Right cardiac atrium (tissue), 5 donors: ENCODE measurements at places on chromosomes 3 and 15. TPM values are rescaled to one million over a fixed set of nuclear protein-coding genes. Genes with fewer than 3 reads are reported as not detected.

GRCh38 chr15:92097474-92098178, 244.1 kb downstream of the SLCO3A1 start:
- no peak for DNase-seq

- no peak for DNase-seq
Observed at GRCh38 chr15:68186671-68187397, 18.3 kb downstream of the CALML4 start.

GRCh38 chr15:87874896-87875711, 381.4 kb downstream of the NTRK3 start:
- DNase-seq = peak; percentile 55

Gene DUOXA2
- polyA plus RNA-seq = 0.05 TPM

DNA sequence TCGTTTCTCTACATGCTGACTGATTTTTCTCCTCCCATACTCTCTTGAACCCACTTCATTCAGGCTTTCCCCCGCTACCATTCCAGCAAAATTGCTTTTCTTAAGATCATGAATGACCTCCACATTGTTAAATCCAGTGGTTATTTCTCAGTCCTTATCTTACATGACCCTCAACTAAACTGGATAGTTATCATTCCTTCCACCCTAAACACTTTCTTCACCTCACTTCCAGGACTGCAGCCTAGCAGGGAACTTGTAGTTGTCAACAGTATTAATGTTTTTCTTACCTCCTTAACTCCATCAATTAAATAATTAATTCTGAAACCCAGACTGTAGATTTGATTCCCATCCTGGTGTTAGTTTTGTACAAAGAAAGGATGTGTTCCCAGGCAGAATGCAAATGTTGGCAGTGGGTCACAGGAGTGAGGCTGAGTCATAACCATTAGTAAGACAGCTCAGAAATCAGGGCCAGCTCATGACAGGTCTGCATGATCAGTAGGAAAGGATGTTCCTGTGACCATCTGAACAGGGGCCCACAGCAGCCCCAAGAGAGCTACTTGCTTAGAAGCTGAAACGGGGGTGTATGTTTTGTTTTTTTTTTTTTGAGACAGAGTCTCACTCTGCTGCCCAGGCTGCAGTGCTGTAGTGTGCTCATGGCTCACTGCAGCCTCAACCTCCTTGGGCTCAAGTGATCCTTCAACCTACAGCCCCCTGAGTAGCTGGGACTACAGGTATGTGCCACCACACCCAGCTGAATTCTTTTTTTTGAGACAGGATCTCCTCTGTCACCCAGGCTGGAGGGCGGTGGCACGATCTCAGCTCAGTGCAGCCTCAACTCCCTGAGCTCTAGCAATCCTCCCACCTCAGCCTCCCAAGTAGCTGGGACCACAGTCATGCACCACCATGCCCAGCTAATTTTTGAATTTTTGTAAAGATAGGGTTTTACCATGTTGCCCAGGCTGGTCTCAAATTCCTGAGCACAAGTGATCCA, 9.1 kb downstream of the BCL2L10 start:
- peak; percentile 59 for DNase-seq

- no peak for DNase-seq
Observed at GRCh38 chr3:188439080-188439479, 285.1 kb downstream of the LPP start.

Gene AQP9
- polyA plus RNA-seq = 0.16 TPM

DNA sequence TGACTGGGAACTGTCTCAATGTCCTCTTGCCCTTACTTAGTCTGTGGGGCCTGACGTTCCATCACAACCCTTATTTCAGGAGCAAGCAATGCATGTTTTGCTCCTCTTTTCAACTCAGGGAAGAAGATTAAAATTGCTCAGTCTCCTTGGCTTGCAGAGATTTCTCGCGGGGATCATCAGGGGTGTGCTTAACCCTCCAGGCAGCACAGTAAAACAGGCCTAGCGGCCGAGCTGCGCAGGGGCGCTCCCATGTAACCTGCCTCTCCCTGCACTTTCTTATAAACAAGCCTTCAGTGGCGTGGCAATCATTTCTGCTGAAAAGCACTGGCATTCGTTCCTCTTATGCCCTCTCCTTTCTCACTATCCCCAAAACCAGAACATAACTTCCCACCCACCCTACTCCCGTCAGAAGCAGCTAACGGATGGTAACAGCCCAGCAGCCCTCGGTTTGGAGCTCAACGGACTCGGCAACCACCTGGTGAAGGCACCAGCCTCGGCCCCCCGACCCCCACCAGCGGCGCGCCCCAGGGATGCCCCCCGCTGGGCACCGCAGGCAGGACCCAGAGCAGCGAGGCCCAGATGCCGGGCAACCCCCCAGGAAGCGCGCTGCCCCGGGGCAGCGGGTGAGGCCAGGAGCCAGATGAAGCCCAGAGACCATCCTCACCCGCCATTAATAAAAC, 1.1 kb downstream of the MCF2L2 start:
- no peak for DNase-seq

Gene CHRFAM7A
- 1.3 TPM for polyA plus RNA-seq

GRCh38 chr3:30518872-30519271, 87.5 kb upstream of the TGFBR2 start:
- DNase-seq = no peak

DNA sequence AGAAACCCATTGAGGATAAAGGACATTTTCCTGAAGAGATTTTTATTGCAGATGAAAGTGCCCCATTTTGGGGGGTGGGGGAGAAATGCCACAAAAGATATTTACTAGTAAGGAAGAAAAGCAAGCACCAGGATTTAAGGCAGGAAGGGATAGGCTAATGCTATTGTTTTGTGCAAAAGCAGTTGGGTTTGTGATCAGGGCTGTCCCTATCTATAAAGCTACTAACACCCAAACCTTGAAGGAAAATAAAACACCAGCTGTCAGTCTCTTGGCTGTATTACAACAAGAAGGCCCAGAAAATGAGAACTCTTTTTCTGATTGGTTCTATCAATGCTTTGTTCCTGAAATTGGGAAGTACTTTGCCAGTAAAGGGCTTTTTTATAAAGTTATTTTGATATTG, 56.0 kb downstream of the CD200 start:
- no peak for DNase-seq

- no peak for DNase-seq
Observed at GRCh38 chr15:43209059-43209824, 11.6 kb downstream of the EPB42 start.

GRCh38 chr3:72594615-72595215, 253.5 kb downstream of the SHQ1 start:
- no peak for DNase-seq

Gene CASR
- not detected for polyA plus RNA-seq

DNA sequence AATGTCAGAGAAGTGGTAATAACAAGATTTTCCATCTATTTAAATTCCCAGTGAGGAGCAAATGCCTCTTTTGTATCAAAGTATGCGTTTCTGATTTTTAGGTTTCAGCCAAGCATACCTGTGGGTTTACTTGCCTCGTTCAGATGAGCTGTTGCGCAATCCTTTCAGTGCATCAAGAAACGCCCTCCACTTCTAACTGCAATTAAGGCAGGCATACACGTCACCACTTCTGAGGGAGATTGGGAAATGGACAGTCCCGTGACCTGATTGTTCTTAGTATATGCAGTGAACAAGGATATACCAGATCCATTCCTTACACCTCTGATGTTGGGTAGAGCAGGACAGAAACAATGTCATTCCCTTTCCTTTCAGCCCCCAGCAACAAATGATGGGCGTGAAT, 219.0 kb downstream of the ITPR1 start:
- DNase-seq = no peak

- no peak for DNase-seq
Observed at GRCh38 chr3:114405202-114405990, 111.6 kb downstream of the TIGIT start.

Gene PLSCR5
- not detected for polyA plus RNA-seq
